ENCODE measurements at places on chromosomes 7 and 10.
A peak's percentile ranks its signal among the peaks of the same experiment; 100 is the strongest.

GRCh38 chr10:4426866-4427265, 399.1 kb upstream of the AKR1E2 start:
- DNase-seq = no peak

DNA sequence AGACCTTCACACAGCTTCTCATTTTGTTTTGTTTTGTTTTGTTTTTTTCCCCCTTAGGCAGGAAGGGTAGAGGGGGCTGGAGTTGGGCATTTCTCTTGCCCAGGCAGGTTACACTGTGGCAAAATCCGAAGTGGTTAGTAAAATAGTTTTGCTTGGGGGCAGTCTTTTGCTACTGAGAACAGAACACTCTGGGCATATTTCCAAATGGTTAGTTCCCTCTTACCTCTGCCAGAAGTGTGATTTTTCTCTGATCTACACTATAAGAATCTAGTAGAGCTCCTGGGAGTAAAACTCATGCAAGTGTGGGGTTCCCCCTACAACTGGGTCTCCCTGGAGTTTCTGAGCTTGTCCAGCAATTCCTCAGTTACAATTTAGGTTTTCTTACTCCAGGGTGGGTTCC, 61.7 kb downstream of the NPS start:
- DNase-seq = no peak

DNA sequence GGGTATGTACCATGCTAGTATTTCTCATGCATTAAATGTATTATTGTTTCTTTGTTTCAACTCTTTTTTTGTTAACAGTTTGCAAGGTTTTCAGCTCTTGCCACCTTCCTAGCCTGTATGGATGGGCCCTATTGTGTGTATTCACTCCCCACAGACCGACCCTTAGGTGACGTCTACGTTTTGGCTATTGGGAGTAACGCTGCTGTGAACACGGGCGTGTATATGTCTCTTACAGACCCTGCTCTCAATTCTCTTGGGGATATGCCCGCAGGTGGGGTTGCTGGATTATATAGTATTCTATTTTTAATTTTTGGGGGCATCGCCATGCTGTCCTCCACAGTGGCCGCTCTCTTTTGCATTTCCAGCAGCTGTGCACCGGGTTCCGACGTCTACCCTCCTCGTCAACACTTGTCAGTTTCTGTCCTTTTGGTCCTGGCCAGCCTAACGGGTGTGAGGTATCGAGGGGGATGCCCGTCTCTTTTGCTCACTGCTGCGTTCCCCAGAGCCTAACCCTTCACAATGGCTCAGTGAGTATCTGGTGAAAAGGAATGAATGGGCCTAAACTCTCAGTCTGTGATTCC, 64.1 kb upstream of the GNA12 start:
- no peak for DNase-seq

GRCh38 chr7:157502701-157503111, 165.9 kb downstream of the DNAJB6 start:
- DNase-seq = peak; percentile 97

GRCh38 chr10:117965984-117966383, 80.8 kb downstream of the RAB11FIP2 start:
- DNase-seq = no peak

- DNase-seq = peak; percentile 77
These were observed 125.5 kb downstream of the CLEC2L start for GRCh38 chr7:139648941-139649425.

- no peak for DNase-seq
These were observed 127.7 kb downstream of the SRI start for GRCh38 chr7:88091988-88092675.

- DNase-seq = no peak
These were observed 1.0 kb upstream of the KNDC1 start for GRCh38 chr10:133158756-133159610.

DNA sequence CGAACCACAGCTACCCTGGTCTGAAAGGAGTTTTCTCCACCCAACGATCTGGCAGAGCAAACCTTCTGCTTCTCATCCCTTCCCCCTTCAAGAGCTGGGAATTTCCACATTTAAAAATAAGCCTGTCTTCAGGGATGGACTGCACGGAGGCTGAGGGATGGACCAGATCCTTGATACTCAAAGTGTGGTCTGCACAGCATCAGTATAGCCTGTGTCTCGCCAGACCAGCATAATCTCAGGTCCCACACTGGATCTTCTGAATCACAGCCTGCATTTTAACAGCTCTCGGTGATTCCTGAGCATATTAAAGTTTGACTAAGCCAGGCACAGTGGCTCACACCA, 7.1 kb downstream of the KCNMA1 start:
- DNase-seq = no peak

DNA sequence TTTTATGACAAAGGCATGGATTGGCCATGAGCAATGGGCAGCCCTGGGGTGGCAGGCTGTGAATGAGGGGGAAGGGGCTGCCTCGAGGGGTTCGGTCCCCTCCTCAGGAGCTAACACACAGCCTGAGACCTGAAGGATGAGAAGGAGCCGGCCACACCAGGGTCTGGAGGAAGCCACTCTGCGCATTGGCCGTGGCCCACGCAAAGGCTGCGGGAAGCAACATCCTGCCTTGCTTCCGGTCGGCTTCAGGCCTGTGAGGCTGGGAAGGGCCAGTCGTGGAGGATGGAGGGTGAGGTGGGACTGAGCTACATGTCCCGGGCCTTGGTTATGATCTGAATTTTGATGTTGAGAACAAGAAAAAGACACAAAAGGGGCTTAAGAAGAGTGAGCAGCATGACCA, 49.4 kb downstream of the RGS10 start:
- peak; percentile 37 for DNase-seq

DNA sequence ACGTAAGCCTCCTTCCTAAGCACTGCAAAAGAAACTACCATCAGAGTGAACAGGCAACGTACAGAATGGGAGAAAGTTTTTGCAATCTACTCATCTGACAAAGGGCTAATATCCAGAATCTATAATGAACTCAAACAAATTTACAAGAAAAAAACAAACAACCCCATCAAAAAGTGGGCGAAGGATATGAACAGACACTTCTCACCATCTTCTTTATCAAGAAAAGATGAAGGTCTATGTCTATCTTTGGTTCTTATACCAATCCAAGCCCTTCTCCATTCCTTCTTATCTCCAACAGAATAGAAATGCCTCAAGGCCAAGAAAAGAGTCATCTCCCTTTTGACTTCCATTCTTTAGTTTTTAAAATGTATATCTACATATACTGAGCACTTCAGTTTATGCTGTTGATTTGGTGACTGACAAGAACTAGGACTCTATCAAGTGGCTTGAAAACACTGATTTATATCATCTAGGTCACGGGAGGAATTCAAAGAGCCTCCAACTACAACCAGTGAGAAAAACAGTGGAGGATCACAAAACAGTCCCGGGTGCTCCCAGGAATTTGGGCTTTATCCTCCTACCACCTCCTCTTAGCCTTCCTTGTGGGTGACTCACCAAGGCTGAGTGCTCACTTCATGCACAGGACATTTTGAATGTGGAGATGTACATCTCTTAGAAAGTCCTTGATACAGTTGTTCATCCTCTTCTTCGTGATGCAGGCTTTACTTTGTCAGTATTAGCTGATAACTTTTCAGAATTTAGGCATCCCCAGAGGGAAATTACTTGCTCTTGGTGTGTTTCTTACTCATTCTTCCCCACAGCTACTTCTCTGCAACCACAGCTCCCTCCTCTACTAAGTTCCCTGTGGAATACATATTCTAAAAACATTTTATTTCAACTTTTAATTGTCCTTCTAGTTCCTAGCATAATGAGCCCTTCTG, 15.4 kb downstream of the TAS2R41 start:
- no peak for DNase-seq

- no peak for DNase-seq
These were observed 10.5 kb upstream of the ANKRD61 start for GRCh38 chr7:6020371-6021286.

GRCh38 chr7:28520074-28521015, 108.0 kb downstream of the CREB5 start:
- no peak for DNase-seq
